NT2/D1 (cell line): ENCODE measurements at places on chromosomes 12 and 14.

GRCh38 chr12:132672116-132672515, 15.0 kb downstream of the POLE start:
- DNase-seq: no peak

- no peak for DNase-seq
Observed at GRCh38 chr14:100425429-100425827, 102.3 kb downstream of the SLC25A47 start.

DNA sequence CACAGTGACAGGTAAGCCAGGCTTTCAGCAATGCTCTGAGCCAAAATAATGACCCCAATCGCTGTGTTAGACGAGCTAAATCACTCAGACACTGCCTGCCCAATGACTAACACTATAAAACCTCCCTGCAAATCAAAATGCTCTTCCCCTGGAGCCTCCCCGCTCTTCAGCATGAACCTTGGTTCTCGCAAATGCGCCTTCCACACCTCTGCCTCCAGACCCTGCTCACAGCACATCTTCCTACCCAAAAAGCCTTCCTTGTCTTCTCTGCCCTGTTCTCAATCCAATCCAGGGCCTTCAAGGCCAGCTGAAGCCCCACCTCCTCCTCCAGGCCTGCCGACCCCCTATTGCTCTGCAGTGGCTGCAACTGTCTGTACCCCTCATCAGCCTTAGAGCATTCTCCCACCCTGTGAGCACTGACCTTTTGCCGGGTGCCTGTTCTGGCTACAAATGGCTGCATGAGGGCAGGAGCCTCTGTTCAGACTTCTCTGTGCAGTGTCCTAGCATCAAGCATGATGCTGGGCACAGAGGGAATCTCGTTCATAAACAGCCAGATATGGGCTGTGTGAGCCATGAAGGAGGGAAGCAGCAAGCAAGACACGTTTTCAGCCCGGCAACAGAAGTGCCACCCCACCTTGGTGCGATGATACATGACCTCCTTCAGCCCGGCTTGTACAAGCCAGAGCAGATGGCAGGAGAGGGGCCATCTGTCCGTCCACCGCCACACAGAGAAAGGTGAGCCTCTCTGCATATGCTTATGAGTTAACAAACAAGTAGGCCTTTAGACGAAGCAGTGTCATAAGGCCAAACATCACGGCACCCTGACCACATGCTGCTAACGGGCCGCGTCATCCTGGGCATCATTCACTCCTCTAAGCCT, 64.5 kb upstream of the DDX11 start:
- no peak for DNase-seq

DNA sequence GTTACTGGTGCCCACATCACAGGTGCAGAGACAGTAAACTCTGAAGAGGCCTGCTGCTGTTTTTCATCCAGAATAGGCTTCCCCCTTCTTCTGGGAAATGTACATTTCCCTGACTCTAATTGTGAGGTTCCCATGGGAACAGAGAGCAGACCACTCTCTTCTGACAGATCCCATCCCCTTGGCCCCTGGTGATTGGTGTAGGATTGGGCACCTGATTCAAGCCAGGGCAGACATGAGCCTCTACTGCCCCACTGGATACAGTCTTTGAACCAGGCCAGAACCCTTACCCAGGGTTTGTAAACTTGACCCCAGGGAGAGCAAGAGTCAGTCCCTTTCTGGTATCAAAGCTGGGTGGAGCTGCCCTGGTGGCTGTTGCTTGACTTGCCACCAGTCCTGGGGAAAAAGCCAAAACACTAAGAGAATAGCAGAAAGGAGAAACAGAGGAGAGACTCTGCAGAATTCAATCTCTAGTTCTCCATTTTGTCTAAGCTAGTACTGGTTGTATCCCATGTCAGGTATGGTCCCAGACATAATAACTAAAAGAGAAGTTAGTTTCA, 14.8 kb upstream of the NFYB start:
- DNase-seq: no peak

- DNase-seq: no peak
Observed at GRCh38 chr12:93287149-93287548, 90.6 kb upstream of the NUDT4 start.

- no peak for DNase-seq
Observed at GRCh38 chr12:118498171-118498570, 121.8 kb downstream of the SUDS3 start.

DNA sequence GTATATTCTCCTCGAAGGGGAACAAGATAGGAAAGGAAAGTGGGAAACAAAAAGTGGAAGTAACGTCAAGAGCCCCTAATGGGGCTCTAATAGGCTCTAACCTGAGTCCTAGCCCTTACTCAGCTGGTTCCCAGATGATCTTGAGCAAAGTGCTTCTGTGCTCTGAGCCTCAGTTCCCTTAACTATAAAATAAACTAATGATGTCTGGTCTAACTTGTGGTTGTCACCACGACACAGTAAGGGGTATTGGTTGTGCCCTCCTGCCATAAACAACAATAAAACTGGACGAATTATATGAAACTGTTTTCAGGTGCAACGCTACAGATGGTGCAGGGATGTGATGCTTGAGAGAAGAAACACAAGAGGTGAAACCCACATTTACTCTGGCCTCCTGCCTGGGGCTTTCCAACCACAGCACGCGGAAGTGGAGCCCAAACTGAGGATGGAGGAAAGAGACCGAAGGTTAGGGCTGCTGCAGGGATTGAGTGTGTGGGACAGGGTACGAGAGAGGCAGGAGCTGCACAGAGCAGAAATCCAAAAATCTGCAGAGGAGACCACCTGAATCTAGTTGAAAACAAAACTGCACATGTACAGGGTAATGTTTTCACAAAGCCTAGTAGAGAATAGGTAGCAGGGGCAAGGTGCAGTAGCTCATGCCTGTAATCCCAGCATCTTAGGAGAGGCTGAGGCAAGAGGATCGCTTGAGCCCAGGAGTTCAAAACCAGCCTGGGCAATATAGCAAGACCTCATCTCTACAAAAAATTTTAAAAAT, 45.6 kb upstream of the BCL2L14 start:
- no peak for DNase-seq

DNA sequence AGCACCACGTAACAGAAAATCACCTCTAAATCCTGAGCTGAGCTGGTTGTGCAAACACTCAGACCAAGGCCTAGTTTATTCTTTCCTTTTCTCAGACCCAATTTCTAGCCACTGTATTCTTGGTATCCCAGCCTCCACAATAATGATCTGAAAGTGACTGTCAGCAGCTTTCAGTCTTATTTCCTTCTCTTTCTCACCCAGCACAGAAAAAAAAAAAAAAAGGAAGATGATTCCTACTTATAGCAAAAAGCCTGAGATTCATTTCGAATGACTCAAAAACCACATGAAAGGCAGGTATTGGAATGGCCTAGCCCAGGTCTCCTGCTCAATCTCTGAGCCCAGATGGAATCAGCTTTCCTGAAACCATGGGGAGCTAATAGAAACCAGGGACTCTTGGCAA, 298.6 kb upstream of the PPFIA2 start:
- no peak for DNase-seq

GRCh38 chr12:106192659-106193393, 54.1 kb upstream of the NUAK1 start:
- no peak for DNase-seq

DNA sequence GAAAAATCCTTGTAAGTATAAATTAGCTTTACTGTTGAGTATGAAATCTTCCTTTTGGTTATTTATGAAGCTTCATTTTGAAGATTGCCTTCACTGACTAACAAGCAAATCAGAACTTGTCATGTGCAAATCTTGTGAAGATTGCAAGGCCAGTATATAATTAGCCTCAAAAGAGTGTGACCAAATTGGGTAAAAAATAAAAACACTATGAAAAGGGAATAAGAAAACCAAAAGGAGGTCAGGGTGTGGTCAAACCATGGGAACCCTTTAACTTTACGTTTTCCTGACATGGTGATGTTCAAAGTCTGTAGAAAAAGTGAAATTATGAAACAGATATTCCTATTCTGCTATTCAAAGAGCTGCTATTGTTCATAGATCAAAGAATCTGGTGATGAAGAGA, 230.3 kb downstream of the BCAT1 start:
- no peak for DNase-seq

DNA sequence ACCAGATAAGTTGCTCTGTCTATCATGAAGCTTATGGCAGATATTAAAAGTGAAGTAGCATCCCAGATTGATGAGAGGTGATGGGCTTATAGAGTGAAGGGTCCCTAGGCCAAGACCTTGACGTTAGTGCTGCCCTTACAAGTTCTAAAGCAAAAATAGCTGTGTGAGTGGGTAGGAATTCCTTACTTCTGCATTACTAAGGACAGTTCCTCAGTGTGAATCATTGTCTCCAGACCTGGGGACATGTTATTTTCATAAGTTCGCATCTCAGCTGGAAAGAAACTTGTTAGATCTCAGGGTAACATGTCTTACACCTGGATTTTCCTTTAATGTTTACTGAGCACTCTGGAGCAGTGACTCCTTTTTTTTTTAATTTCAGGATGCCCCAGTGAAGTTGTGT, 28.7 kb downstream of the MAPKAPK5 start:
- no peak for DNase-seq

GRCh38 chr12:100141998-100142850, 450 bp downstream of the BLTP3B start:
- DNase-seq: peak; percentile 18
